ENCODE measurements at places on chromosomes 4 and X.

DNA sequence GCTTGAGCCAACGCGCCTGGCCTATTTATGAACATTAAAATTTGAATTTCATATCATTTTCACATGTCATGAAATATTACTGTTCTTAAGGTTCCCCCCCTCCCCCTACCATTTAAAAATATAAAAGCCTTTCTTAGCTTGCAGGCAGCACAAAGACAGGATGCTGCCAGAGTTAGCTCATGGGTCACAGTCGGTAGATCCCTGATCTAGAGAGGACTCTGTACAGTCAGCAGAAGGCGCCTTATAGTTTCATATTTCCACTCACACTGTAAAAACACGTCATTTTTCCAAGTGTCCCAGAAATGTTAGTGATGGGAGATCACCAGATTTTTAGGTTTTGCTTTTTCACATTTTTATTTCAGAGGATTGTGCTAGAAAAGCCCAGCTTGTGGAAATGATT lies 12.2 kb downstream of the NOCT start:
- DNase-seq = no peak

- no peak for DNase-seq
These were observed 354.1 kb downstream of the CAMK2D start for GRCh38 chr4:113407409-113407808.

DNA sequence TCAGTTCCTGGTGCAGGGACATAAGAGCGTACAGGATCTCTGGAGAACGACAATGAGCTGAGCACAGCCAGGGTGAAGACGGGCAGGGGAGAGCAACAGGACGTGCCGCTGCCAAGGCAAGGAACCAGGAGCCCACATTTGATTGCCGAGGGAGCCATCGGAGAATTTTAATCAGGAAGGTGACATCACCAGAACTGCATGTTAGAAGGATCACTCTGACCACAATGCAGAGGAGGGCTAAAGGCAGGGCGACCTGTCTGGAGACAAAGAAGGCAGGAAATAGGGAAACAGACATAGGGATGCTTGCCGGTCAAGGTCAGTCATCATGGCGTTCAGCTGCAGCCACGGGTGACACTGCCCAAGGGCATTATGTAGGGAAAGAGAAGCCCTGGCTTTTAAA lies 81.4 kb downstream of the RBM47 start:
- no peak for DNase-seq

DNA sequence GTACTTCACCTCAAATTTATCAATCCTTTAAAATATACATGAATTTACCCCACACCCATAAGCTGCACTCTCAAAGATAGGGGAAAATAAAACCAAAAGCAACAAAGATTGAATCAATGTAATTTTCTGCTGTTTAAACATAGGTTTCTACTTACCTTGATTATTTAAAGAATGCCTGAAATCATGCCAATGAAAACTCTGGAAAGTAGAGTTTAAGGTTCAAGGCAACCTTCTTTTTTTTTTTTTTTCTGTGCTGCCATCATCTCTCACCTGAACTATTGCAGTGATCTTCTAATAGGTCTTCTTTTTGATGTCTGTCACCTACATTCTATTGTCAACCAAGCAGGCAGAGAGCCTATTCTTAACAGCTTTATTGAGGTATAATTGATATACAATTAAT lies 682.1 kb downstream of the IL1RAPL1 start:
- no peak for DNase-seq

DNA sequence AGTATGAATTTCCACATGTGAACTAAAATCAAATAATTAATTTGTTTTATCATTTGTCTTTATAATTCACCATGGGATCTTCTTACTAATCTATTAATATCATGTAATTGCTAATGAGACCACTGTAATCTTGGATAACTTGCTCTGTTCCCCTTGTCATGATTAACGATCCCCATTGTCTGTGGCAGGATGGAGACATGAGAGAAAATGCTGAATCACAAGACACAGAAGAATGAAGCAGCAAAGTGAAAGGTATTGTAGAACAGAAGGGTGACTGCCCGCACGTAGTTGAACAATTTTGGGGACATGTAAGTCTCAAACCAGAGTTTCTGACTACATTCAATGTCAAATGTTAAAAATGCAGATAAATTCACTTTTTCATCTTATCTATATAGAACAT lies 135.2 kb downstream of the EPHA5 start:
- DNase-seq = no peak

DNA sequence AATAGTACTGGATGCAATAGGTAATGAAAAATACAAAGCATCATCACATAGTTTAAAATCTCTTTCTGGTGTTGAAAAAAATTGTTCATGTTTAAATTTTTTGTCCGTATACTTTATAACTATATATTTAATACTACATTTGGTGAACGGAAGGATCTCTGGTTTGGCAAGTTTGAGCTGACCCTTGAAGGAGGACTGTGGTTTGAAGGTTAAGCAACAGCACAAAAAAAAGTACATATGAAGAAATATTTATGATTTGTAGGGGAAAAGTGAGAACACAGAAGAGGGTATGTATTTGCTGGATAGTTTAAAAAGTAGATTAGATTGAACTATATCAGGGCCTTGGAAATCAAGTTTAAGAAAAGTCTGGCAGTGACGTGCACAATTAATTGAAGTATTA lies 13.3 kb downstream of the SRP72 start:
- DNase-seq = no peak

DNA sequence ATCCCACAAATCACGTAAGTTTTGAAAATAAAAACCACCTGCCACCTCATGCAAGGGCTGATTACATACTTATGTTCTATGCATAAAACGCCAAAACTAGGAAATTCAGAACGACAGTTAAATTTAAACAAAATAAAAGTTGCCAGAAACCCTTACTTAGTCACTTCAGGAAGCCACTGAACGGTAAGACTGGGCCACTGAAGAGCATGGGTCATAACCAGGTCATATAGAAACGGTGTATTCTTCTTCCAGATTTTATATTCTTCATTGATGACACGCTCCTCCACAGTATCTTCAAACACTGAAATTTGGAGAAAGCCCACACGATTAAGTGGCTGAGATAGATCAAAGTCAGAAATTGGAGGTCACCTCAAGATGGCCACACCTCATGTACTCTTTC lies 1.2 kb downstream of the RBBP7 start:
- DNase-seq = no peak

DNA sequence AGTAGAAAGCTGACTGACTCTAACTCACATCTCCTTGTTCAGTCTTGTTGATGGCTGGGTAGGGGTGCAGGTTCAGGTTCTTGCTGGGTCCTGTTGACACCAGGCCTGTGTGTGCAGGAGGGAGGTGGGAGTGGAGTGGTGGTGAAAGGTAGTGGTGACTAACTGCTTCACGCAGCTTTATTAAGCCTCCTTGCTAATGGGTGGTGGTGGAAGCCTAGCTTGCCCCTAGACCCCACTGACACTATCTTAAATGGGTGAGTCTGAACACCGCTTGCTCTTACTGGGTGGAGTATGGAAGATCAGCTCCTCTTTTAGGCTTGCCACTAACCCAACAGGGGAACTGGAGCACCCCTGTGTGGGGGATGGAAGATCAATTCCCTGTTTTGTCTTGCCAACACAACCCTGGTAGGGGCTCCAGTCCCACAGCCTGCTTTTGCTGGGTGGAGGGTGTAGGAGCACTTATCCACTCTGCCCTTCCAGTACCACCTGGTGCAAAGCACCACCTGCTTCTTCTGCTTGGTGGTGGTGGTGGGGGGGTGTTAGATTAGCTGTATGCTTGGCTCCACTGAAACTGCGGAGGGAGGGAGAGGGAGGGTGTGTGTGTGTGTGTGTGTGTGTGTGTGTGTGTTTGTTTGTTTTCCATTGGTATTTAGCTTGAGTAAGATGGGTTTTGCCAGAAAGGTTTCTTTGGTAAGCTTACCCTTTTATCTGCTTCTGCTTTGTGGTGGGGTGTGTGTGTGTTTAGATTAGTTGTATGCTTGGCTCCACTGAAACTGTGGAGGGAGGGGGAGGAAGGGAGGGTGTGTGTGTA lies 25.6 kb downstream of the KDM6A start:
- no peak for DNase-seq

DNA sequence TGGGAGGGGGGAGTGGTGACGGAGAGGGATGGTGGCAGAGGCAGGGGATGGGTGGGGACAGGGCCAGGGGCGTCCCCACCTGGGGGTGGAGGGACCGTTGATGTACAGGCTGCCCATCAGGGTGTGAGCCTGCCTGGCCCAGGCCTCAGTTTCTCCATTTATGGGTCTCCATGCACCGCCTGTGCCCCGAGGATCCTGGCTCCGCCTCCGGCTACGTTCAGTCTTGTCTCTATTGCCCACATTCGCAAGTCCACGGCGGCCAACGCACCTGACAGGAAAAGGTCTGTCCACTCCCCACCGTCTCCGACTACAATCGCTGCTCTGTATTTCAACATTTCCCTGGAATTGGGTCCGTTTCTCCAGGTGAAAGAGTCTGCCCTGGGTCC lies 96.3 kb upstream of the NKX1-1 start:
- DNase-seq = no peak

- no peak for DNase-seq
These were observed 13.9 kb downstream of the LCORL start for GRCh38 chr4:18007625-18008024.

All from activated CD4-positive, alpha-beta T cell treated with anti-CD3 and anti-CD28 coated beads, Interleukin-2, amount 50 U/mL, for 1 hour (primary cell).